ENCODE measurements at places on chromosomes 1 and 21.

DNA sequence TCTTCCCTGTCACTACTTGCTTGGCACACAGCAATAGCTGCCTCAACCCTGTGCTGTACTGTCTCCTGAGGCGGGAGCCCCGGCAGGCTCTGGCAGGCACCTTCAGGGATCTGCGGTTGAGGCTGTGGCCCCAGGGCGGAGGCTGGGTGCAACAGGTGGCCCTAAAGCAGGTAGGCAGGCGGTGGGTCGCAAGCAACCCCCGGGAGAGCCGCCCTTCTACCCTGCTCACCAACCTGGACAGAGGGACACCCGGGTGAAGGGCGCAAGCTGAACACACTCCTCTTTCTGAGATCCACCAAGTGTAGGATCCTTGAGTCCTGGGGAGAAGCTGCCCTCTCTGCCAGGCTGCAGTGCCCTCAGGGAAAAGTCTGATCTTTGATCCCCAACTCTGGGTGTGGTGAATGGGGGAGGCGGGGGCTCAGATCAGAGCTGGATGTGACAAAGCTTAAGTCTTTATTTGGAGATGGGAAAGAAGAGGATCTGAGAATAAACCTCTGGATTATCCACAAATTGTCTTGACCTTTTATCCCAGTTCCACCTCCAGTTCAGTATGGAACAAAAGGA is 1.2 kb downstream of the RXFP4 start:
- no peak for DNase-seq

DNA sequence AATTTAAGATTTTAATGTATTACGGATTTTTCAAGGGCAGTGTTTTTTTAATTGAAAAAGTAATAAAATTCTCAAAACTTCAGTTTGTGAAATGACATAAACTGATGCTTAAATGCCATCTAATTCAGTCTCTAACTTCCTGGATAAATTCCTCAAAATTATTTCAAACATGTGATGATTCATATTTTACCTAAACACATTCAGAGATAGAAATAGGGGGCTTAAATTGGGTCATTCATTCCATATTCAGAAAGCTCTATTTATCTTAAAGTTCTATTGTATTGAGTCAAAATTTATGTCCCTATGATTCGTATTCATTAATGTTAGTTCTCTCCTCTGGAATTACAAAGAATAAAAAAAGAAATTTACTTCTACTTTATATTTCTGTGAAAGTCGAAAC is 713.6 kb upstream of the CHRM3 start:
- no peak for DNase-seq

DNA sequence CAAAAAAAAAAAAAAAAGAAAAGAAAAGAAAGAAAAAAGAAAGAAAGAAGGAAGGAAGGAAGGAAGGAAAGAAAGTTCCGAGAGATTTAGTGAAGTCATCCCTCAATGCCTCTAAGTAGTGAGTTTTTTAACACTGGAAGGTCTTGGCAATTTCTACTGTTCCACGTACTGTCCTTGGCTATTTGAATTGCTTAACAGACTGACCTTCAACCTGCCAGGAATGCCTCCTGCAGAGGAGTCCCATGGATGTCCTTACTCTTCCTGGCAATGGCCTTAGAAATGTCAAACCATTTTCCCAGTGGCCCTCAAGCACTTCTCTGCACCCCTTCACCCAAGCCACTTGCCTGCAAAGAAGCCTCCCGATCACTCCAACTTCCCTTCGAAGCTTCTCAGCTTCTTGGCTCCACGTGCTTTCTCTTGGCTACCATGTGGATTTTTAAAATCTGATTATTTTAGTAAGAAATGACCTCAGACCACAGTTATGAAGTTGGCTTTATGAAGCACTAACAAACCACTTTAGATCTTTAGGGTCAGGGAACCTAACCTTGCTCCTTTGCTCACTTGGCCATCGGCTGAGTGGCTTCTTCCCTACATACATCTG is 43.7 kb upstream of the ABCG1 start:
- DNase-seq: no peak

- DNase-seq: no peak
Observed at GRCh38 chr1:22971161-22971560, 1.5 kb downstream of the LACTBL1 start.

- DNase-seq: peak; percentile 75
Observed at GRCh38 chr1:68111519-68112436, 61.4 kb upstream of the DIRAS3 start.

DNA sequence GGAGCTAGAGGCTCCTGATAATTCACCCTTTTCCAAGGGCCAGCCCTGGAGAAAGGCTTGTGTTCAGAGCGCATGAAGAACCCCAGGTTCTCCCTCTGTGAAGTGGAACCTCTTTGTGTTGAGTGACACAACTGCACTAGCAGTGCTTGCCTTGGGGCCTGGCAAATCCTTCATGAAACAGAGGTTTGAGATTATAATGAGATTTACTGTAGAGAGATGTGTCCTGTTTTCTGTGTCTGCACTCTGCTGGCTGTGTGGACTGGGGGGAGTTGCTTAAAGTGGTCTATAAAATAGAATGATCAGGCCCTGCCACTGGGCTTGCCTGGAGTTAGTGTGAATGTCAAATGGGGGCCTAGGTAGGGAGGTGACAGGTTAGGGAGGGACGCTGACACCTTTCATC is 11.5 kb upstream of the TNFRSF1B start:
- no peak for DNase-seq

DNA sequence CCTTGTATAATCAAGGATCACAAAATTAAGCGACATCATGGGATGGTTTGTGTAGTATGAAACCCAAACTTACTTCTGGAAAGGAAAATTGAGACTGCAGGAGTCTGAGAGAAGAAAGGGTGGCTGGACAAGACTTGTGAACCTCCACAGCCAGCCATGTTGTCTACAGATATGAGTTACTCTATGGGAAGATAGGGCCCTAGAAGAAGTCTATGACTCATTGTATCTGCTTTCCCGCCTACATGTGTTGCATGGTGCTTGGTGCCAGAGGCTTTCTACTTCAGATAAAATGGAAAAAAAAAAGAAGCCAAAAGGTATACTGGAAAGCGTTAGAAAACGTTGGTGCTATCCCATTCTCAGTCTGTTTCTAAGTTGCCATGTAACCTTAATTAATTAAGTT is 18.7 kb upstream of the OR6N2 start:
- no peak for DNase-seq

DNA sequence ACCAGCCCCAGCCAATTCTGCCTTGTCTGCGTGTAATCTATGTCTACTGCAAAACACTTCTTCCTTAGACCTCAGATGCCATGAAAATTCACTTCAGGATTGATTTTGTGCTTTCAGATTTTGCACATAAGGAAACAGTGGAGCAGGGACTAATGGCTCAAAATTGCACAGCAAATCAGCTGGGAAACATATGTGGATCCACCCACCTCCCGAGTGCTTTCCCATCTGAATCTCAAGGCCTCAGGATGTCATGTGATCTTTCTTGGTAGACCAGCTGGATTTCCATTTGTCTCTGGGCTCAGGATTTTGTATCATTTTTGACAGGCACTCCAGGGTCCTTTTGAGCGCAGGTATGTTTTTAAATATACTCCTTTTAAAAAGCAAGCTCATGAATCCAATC is 158.6 kb downstream of the MIS18A start:
- no peak for DNase-seq

DNA sequence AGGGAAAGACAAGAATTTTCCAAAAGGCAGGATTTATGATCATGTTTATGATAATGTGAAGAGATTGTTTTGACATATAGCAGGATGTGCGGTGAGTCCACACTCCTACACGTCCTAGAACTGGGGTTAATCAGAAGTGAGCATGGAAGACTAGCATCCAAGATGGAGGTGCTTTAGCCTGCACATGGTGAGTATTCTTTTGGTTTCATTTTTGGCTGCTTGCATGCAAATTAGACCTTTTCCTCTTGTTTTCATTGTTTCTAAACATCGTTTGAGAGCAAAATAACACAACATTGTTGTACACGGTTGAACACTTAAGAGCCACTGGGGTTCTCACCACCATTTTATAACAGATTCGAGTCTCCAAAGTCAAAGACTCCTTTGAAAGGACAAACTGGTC is 14.9 kb upstream of the GUK1 start:
- no peak for DNase-seq

- no peak for DNase-seq
Observed at GRCh38 chr1:223143537-223144248, 645 bp upstream of the TLR5 start.

- peak; percentile 99 for DNase-seq
Observed at GRCh38 chr1:66271216-66271903, 262.6 kb upstream of the SGIP1 start.

DNA sequence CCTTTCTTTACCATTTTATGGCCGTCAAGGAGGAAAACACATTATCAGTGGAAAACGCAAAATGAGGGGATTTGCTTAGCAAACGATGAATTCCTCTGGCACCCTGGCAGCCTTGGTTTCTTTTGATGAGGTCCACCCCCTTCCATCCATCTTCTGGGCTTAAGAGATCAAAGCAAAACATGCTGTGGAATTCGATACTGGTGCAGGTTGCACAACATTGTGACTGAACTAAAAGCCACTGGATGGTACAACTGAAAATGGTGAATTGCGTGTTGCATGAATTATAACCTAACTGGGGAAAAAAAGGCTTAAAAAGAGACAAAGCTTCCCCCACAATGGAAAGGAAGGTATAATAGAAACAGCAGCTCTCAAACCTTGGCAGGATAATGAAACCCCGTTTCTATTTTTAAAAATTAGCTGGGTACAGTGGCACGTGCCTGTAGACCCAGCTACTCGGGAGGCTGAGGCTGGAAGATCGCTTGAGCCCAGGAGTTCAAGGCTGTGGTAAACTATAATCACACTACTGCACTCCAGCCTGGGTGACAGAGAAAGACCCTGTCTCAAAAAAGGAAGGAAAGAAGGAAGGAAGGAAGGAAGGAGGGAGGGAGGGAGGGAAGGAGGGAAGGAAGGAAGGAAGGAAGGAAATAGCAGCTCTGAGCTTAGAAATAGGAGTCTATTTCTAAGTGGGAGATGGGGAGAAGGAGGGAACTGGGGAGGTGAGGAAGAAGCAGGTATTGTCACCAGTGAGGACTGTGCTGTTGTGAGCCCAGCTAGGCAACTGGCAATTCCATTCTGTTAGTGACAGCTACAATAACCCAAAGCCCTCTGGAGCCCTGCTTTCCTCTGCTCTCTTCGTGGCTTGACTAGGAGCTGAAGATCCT is 29.0 kb upstream of the LGALS8 start:
- DNase-seq: no peak

DNA sequence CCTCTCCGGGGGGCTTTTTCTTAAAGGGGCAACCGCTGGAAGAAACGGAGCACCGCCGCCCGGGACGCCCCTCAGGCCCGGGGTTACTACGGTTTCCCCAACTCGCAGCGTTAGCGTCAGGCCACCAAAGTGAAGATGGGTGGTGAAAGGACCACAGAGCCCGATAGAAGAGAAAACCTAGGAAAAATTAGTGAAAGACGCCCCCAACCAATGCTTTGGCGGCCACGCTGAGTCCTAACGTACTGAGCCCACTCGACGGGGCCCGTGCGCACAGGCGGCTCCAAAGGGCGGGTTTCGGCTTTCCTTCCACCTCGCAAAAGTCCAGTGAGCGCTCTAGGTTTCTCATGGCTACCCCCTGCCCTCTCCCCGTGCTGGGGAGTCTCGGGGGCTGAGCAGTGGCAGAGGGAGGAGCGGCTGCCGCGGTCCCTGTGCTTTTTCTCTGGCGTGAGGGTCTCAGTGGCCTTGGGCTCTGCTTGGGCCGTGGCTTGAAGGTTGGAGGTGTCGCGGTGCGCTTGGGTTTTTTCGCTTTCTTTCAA is 12.2 kb upstream of the SPEN start:
- DNase-seq: no peak

GRCh38 chr1:176884911-176885310 is 279.6 kb downstream of the ASTN1 start:
- DNase-seq: no peak
